OCI-M1 (cell line): ENCODE measurements at places on chromosomes 4 and X.

DNA sequence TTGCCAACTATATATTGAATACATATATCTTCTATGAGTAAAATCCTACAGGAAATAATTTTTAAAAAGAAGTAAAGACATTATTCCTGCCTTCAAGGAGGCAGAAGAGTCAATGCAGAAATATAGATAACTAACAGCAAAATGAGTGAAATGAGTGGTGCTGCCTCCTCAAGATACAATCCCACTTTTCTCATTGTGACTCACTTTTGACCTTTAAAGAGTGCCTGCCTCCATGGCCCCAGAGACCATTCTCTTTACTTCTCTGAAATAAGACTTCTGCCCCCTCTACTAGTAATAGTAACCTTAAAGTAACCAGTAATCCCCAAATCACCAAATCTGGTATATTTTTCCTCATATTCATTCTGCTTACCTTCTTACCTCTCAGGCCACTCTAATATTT lies 15.5 kb downstream of the SLC10A7 start:
- no peak for DNase-seq

- no peak for DNase-seq
Measured at GRCh38 chr4:168409089-168409801, 71.0 kb downstream of the DDX60L start.

DNA sequence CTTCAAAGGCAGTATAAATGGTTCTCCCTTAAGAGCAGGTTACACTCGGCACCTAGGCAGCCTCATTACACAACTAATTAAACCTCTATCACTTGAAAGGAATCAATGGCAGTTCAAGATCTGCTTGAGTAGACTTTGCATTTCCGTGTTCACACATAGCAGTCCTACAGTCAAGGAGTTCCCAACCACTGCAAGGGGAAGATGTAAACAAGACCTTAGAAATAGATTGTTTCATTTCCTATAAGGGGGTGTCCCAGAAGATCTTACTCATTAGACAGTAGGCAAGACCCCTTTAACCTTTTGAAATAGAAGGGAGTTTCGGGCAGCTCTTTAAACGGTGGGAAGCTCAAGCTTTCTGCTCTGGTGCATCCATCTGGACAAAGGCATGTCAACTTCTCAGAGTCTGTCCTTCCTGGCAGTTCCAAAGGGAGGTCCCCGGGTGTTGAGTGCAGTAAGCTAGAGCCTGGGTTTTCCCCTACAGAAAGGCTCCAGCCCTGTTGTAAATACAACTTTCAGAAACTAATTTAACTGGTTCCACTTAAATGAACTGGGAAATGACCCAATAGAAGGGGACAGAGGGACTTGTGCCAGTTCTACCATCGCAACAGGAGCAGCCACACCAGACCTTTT lies 150.8 kb downstream of the RBMX2 start:
- no peak for DNase-seq

DNA sequence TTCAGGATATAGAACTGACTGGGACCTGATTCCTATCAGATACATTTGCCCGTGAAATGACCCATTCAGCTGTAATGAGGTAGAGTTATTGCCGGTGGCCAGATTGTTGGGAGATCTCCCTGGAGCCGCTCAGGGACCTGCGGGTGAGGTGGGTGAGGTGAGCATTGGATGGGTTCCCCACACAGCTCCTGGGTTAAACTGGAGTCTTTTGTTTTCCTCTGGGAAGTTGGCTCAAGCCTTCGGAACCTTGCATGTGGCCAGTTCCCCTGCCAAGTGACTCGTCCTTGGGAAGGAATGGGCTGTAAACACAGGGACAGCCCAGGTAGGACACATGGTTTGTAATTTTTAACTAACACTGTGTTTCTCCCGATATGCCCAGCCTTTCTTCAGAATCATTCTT lies 31.6 kb upstream of the KIT start:
- no peak for DNase-seq

DNA sequence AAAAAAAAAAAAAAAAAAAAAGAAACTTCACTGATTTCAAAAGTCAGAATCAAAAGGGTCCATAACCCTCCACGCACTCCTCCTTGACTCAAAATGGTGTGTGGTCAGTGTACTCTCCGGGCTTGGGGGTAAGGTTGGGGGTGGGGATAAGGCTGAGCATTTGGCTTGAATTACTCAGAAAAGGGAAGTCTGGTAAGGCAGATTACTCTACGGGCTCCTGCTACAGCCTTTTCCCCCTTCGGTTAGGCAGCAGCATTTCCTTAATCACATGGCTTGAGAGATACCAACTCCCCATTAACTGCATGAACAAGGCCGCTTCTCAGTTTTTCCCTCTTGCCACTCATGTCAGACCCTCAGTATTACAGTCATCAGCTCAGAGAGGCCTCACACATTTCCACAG lies 135.4 kb upstream of the DUSP21 start:
- peak; percentile 91 for DNase-seq

GRCh38 chrX:100217547-100217946 lies 192.5 kb downstream of the PCDH19 start:
- no peak for DNase-seq

DNA sequence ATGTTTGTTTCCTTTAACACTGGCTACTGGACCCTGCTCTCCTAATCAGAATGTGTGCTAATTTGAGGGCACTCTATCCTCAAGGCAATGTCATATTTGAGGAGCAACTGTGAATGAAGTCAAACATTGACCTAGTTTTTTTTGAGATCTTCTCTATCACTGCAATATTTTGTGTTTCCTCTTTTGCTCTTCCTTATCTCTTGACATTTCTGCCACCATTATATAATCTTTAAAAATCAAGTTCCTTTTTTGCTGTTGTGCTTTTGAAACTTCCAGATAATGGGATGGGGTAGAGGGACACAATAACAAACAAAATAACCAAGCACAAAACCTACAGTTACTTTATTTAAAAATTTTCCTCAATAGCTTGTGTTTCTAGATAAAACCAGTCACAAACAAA lies 7.4 kb upstream of the WDFY3 start:
- peak; percentile 54 for DNase-seq
